ENCODE measurements at places on chromosomes 6 and 20.

DNA sequence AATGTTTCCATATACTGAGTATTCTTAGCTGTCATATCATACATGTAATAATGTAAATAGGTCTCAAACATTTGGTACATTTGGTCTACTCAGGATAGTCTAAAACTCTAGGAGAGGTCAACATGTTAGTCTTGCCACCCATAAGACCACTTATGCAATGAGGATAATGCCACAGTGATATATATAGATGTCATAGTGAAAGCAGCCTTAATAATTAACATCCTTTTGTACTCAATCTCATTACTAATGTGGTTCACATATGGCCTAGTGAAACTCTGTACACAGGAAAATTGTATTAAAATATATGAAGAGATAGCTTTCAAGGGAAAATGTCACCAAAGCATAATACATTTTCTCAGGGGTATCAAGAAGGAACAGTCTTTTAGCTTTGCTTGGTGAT is 577.9 kb downstream of the TFAP2B start:
- no peak for DNase-seq

DNA sequence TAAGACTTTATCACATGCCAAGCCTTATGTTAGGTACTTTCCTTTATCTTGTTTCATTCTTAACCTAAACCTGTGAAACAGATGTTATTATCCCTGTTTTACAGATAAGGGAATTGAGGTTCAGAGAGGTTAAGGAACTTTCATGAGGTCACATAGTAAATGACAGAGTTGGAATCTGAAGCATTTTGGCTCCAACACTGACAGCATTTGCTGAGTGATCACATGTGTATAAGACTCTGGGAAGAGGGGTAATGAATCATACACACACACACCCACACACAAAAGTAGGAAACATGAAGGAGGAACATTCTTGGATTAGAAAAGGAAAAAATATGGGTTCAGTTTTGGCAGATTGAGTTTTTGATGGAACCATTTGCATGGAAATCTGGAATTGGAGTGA is 212.5 kb downstream of the GJA1 start:
- peak; percentile 9 for DNase-seq

DNA sequence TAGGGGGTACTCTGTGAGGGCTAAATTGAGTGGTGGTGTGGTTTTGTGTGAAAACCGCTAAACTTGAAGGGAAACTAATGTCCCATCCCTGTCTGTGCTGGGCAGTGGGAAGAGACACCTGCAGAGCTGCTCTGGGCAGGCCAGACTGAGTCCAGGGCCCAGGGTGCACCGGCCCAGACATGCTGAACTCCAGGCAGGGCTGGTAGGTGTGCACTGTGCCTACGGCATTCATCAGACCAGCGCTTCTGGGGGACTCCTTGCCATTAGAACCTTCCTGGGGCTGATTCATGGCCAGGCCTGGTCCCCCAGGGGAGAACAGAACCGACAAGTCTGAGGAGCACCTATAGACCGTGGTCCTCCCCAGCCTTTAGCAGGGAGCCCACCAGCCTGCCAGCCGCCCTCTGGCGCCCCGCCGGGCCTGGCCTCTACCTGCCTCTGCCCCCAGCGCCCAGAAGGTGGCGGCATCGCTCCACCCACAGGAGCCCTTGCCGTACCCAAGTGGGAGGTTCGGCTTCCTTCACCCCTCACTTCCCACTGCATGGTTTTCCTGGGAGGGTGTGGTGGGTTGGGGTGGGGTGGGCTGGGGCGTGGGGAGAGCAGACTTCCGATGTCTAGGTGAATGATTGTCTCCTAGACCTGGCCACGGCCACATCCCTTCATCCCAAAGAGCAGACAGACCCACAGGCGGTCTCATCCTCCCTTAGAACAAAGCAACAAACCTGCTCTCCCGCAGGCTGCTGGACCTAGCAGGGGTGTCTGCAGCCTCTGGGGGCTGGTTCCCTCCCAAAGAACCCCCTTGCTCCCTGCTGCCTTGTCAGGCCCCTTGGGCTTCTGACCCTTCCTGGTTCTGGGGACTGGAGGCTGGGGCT is 15.5 kb downstream of the CCDC167 start:
- peak; percentile 13 for DNase-seq

DNA sequence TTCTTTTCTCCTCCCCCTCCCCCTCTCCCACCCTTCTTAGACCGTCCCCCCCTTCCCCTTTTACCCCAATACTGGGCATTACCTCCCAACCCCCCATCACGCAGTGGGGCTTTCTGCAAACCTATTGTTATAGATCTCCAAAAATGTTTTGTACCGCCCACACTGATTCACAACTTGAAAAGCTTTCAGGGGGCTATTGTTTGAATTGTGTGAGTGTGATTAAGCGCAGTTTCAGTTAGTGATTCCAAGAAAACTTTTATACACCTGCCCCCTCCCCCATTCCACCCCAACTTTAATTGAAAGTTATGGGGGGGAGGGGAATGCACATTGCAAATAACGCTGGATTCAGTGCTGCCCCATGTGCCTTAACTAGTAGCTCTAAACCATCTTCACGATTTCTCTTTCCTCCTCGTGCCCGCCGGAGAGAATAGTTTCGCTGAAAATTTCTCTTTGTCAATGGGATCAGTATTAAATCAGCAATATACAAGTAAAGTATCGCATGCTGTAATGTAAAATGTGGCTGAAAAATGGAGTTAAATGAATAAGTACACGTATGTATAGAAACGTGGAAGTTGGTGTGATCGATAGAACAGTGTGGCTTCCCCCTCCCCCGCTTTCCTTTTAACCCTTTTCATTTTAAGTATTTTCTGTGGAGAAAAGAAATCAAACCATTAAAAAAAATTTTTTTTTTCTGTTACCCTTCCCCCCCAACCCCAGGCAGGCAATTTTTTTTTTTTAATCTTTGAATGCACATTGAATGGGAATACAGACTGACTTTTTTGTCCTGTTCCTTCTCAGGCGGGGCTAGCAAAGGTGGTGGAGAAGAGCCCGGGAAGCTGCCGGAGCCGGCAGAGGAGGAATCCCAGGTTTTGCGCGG is 632 bp downstream of the LIN28B start:
- no peak for DNase-seq

DNA sequence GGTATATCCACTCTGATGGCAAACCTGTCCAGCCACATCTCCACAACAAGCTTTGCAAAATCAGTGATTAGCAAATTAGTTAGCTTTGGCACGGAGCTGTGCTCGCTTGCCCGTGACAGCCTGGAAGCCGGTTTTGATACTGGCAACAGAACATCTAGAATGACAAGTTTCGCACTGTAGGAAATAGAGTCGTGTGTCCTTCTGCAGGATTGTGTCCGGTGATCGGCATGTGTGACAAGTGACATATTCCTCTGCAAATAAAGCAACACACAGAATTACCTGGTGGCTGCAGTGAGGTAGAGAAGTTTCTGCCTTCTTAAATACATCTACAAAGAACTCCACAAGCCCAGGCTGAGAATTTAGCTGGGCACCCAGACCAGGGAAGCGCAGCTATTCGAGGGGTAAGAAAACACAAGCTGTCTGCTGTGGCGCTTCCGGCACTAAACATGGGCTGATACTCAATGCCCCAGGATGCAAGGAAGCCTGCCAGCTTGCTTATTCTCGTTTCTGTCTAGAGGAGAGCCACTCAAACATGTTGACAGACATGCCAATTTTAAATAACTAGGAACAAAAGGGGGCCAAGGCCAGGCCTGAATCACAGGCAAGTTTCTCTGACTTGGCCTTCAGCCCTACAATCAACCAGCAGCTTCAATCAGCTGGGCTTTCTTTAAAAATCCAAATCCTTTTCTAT is 22.2 kb downstream of the EIF2S2 start:
- DNase-seq: no peak

DNA sequence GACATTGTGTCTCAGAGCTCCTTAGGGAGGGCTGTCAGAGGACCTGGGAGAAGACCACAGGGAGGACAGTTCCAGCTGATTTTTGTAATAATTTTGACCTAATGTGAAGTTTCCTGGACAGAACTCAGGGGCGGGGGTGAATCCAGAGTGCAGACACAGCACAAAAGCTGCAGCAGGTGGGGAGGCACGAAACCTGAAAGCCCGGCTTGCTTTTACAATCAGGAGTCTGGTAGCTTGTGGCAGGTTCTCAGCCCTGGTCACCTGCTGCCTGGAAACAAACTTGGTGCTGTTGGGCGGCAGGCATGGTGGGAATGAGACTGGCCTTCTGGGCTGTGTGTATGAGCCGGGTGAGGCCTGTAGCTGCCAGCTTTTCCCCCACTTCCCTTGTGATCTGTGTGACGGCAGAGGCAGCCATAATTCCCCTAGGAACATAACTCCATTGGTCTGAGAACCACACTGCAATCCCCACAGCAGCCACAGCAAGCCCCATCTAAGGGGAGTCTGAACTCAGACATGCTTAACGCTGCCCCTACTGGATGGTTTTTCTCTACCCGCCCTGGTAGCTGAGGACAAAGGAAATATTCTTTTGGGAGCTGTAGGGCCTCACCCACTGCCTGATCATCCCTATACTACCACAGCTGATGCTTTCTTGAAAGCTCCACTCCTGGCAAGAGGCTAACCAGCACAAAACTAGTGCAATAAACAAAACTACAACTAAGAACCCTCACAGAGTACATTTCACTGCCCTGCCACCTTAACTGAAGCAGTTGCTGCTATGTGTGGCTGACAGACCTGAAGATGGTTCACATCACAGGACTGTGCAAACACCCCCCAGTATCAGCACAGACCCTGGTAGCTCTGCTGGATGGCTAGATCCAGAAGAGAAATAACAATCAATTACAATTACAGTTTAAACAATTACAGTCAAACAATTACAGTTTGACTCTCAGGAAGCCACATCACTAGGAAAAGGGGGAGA is 1055.1 kb upstream of the GJE1 start:
- DNase-seq: peak; percentile 11

GRCh38 chr20:1815502-1816085 is 79.6 kb upstream of the SIRPA start:
- no peak for DNase-seq

GRCh38 chr6:106167096-106167814 is 81.1 kb downstream of the PRDM1 start:
- no peak for DNase-seq

DNA sequence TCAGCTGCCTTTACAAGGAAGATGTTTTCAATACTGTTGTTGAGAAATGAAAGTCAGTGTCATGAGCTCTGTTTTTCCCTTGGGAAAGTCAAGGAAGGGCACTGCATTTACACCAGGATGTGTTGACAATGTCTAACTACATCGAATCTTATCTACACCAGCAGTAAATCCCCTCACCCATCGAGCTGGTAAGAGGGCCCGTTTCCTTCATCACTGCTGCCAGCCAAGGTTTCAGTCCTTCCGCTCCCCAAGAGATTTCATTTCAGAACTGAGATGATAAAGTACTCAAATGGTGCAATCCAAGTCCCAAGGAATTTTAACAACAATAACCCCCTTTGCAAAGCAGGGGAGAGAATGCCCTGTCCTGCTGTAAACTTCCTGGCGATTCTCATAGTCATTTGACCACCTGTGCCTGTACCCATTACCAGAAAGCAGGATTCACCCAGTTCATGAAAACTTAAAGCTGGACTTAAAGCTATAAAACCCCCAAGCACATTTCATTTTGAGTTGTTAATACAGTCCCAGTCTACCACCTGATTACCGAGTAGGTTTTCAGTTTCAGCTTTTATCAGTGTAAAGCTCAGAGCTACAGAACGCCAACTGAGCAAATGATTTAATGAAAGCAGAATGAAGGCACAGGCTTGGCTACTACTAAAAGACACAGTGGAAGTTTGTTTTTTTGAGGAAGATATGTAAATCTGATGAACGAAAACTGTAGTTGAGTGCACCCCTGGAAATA is 122.5 kb upstream of the TAB2 start:
- no peak for DNase-seq
